ENCODE measurements at places on chromosomes 5 and 9.

DNA sequence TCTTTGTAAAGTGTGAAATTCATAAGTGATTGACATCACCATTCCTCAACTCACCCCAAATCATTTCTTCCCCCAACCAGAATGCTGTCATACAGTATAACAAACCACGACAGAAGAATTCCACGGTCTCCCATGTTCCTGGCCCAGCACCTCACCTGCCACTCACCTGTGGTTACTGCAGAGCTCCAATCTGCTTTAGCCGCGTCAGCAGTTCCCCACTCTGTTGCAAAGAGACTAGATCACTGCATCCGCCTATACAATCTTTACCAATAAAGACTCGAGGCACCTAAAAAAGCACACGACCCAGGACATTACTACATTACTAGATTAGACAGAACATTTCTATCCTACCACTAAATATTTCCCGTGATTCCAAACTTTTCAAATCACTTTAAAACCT, 6.2 kb downstream of the GLRX start:
- DNase-seq, result no peak

- DNase-seq, result no peak
Measured at GRCh38 chr5:102758576-102758975, 3.5 kb downstream of the PAM start.

GRCh38 chr5:170522211-170523141, 18.7 kb downstream of the KCNIP1 start:
- no peak for DNase-seq

DNA sequence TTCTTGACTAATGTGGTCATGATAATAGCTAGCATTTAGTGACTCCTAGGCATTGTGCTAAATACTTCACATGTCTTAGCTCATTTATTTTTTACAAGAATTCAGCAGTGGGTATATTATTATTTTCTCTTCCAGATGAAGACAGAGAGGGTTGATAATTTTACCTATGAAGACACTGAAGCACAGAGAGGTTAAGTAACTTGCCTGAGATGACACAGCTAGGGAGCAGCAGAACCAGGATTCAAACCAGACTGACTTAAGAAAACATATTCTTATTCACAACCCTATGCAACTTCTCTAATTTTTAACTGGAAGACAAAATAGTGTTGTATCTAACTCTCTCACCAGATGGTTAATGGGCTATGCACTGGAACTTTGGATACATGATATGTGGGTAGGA, 44.8 kb downstream of the NNT start:
- no peak for DNase-seq

DNA sequence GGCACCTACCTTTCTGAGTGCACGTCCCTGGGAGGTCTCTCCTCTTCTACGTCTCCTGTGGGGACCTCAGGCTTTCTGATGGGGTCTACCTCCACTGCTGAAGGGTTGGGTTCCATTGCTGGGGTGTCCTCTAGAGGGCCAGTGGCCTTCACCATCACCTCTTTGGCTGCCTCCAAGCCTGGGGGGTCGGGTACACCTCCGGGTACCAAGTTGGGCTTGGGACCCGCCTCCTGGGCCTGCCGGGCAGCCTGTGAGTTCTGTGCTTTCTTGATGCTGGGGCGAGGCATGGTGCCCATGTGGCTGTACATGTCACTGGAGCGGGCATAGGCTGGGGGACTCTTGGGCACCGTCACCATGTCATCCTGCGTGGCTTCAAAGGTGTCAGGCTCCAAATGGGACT, 4.5 kb downstream of the SH2D3C start:
- DNase-seq, result no peak

DNA sequence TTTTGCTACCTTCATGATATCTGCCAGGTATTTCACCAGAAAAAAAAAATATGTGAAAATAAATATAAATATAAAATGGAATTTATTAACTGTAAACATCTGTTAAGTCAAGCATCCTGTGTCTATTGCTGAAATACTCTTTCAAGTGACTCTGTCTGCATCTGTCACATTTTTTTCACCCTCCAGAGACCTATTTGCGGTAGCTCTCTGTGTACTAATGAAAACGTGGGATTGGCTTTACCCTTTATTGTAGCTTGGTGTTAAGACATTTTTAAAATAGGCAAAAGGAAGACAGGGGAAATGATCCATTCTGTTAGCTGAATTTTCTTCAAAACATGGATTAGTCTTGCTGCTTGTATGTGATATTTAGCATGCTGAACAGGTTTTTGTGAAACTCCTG, 536.0 kb upstream of the WWC1 start:
- no peak for DNase-seq

DNA sequence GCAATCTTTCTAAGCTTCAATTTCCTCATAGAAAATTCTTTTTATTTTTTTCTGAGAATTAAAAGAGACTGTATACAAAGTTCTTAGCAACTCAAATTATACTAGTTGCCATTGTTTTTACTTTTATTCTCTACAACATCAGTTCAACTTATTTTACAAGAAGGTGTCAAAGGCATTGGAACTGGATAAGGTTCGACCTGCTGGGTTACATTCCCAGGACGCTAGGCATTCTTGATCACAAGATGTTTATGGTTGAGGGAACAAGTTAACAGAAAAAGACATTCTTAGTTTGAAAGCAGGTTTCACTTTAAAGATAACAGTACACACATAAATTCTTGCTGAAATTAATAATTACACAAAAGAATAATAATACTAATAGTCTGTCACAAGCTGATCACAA, 163.5 kb upstream of the SNX2 start:
- no peak for DNase-seq

DNA sequence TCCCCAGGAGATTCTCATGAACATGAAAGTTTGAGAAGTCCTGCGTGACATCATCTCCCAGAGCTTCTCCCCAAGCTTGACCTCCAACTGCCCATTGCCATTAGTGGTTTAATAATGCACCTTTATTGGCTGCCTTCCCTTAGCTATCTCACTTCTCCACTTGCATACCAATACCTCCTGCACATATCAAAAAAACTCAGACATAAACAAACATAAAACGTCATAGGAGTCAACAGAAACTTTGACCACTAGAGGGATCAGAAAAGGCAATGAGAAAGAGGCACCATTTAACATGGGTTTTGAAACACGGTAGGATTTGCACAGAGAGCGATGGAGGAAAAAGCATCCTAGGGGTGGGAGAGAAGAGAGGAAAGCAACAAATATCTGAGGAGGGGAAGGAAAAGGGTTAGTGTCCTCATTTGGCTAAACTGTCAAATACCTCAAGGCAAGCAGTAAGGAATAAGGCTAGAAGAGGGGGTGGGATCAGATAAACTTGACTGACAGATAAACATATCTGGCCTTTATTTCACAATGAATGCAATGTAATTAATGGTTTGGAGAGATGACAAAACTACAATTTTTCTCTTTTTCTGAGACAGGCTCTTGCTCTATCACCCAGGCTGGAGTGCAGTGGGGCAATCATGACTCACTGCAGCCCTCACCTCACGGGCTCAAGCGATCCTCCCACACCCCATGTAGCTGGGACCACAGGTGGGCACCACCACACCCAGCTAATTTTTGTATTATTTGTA, 27.0 kb downstream of the GNAQ start:
- DNase-seq, result no peak

All from stimulated activated CD4-positive, alpha-beta T cell treated with anti-CD3 and anti-CD28 coated beads, Interleukin-1b, Interleukin-23, amount 100 ng/mL, for 4 hours (primary cell).